ENCODE measurements at places on chromosomes 16 and 17. TPM values are rescaled to one million over a fixed set of nuclear protein-coding genes. Genes with fewer than 3 reads are reported as not detected.

Gene USP43
- 0.06 TPM for total RNA-seq

Gene CAPN15
- 20.6 TPM for total RNA-seq

Gene FN3K
- total RNA-seq, result 11.5 TPM

Gene FKBP10
- 354 TPM for total RNA-seq

Gene NACA2
- total RNA-seq, result not detected

Gene SLC47A1
- 3.4 TPM for total RNA-seq

Gene TBC1D3I
- not detected for total RNA-seq

Gene KIF19
- total RNA-seq, result 1.2 TPM

Gene MMP15
- 2.5 TPM for total RNA-seq

Gene ITGA2B
- not detected for total RNA-seq

Gene MYH8
- total RNA-seq, result not detected

Gene FAM117A
- total RNA-seq, result 2.0 TPM

All from aortic smooth muscle cell (primary cell).